Esophagus muscularis mucosa (tissue), 4 donors: ENCODE measurements at places on chromosomes 16 and 17. TPM values are rescaled to one million over a fixed set of nuclear protein-coding genes. Genes with fewer than 3 reads are reported as not detected.

KRT12 gene
- total RNA-seq, result not detected

FADS6 gene
- not detected for total RNA-seq

CLDN7 gene
- 2.3 TPM for total RNA-seq

ADGRG1 gene
- 17.4 TPM for total RNA-seq

FA2H gene
- 0.52 TPM for total RNA-seq

DNAI2 gene
- total RNA-seq, result not detected

FOXN1 gene
- total RNA-seq, result not detected

DNA sequence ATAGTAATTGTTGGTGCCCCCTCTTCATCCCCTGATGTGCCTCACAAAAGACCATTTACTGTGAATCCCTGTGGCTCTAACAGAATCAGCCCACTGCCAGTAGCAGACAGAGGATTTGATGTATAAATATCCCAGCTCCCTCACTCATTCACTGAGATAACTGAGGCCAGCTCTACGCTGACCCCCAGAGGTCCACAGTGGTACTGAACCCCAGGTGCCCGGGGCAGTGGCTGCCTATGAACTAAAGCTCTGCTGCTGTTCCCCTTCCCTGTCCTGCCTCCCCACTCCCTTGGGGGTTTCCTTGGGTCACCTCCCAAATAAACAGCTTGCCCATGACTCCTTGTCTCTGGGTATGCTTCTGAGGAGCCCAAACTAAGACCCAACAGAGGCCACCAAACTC, 295.8 kb downstream of the FOXL1 start:
- DNase-seq, result no peak

- DNase-seq, result no peak
Observed at GRCh38 chr16:89034971-89035668, 58.1 kb upstream of the CBFA2T3 start.

DNA sequence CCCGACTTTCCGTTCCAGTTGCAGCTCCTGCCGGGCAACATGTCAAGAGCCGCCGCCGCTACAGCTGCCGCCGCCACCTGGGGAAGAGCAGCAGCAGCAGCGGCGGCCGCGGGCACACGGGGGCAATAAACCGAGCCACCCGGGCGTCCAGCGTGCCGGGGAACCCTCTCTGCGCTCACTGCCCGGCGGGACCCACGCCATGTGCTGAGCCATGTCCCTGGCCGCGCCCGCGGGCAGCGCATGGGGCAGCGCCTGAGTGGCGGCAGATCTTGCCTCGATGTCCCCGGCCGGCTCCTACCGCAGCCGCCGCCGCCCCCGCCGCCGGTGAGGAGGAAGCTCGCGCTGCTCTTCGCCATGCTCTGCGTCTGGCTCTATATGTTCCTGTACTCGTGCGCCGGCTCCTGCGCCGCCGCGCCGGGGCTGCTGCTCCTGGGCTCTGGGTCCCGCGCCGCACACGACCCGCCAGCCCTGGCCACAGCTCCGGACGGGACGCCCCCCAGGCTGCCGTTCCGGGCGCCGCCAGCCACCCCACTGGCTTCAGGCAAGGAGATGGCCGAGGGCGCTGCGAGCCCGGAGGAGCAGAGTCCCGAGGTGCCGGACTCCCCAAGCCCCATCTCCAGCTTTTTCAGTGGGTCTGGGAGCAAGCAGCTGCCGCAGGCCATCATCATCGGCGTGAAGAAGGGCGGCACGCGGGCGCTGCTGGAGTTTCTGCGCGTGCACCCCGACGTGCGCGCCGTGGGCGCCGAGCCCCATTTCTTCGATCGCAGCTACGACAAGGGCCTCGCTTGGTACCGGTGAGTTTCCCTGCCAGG, 604 bp downstream of the HS3ST3B1 start:
- DNase-seq, result no peak

DNA sequence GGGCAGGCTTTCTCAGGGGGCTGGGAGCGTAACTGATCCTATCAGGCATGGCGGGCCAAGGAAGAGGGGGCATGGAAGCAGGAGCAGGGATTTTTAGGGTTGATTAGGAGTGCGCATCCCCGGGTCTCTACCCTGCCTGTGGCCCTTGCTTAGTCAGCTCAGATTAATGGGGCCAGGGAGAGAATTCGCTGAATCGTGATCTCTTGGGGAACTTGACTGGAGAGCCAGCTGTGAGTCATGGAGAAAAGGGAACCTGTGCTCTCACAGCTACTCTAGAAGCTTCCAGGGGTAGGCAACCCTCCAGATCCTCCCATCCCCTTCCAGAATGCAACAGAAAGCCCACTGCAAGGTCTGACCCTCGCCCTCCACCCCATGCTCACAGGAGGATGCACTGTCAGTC, 3.6 kb downstream of the FOXN1 start:
- DNase-seq, result no peak

- DNase-seq, result no peak
Observed at GRCh38 chr16:26905336-26905735, 161.4 kb upstream of the C16orf82 start.

DNA sequence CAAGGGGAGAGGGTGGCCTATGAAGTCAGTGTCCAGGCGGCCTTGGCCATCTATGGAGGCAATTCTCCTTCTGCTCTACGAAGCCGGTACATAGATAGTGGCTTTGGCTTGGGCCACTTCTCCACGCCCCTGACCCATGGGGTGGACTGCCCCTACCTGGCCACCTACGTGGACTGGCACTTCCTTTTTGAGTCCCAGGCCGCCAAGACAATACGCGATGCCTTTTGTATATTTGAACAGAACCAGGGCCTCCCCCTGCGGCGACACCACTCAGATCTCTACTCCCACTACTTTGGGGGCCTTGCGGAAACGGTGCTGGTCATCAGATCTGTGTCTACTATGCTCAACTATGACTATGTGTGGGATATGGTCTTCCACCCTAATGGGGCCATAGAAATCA, 17.3 kb downstream of the AOC3 start:
- no peak for DNase-seq

- no peak for DNase-seq
Observed at GRCh38 chr17:74433421-74434121, 1.7 kb downstream of the GPRC5C start.

DNA sequence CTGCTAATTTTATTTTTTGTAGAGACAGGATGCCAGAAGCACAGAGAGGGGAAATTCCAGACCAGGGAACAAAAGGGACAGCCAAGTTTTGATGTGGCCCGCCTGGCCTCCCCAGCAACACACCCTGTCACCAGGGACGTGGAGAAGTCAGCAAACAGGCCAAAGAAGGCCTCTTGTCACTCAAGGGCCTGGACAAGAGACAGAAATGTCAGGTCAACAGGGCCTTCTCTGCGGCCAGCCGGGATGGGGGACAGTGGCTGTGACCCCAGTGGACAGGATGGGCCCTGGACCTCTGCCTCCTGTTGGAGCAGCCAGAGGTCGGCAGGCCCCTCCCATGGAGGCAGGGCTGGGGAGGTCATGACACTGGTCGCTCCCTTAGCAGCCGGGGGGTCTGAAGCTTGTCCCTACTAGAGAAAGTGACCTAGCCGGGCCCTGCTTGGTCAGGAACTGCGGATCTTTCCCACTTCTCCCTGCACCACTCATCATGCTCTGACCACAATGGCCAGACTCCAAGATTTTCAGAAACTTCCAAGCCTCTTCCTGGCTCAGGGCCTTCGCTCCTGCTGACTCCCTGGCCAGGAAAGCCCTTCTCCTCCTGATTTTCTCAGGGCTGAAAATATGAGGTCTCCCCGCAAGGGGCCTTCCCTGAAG, 9.2 kb upstream of the TVP23A start:
- peak; percentile 95 for DNase-seq

DNA sequence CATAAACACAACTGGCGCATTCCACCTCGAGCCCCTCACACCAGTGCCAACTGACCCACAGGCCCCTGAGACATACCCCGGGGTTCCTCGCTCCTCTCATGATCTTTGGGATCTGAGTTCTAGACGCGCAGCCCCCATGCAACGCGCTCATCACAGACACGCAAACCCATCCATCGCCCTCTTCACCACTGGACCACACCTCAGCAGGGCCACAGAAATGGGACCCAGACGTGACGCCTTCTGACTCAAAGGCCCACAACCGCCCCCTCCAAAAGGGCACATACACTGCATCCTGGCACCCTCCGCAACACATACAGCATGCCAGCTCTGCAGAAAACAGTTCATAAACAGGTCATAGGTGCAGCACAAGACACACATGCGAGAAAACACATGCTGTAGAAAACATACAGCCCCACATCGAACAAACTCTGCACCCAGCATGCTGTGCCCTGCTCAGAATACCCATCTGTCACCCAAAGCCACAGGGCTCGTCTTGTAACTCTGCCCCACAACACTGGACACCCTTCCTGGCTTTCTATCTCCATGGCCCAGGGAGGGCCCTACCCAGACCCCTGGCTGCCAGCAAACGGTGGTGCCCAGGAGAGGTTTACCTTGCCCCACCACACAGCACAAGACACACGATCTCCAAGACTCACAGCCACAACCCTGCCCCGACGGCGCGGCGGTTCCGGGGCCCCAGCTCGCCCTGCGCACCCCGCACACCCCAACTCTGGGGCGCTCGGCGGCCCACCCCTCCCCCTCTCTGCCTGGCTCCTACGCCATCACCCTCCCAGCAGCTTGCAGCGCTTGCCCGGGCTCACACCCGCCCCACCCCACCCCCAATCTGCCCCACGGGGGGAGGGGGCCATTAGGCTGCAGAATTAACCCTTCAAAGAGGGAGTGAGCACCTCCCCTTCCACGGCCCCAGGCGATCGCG, 887 bp downstream of the ZBTB4 start:
- no peak for DNase-seq

DNA sequence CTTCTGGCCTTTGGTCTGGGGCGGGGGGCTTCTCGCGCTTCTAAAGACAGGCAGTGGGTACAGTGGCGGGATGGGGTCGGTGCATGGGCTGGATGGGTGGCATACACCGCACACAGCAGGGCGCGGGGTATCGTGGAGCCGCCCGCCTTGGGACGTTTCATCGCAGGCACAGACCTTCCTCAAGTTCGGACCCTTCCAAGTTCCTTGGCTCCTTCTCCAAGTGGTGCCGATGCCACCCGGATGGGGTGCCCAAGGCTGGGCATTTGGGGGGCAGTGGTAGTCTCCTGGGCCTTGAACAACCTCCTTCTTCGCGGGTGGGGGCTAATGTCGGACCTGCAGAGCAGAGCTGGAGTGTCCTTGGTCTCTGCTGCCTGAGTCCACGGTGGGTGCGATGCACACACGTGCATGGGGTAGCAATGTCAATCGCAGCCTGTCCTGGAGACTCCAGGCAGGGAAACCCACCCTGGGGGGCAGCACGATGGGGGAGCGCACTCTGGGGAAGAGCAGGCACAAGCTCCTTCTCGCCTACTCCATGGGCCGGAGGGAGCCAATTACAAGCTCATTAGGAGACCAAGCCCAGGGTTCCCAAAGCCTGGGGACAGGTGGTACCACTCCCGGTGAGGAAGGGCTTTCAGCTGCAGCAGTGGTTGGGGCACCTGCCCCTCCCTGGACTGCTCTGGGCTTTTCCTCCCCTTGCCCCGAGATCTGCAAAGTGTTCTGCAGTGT, 686 bp upstream of the MTSS2 start:
- no peak for DNase-seq

DNA sequence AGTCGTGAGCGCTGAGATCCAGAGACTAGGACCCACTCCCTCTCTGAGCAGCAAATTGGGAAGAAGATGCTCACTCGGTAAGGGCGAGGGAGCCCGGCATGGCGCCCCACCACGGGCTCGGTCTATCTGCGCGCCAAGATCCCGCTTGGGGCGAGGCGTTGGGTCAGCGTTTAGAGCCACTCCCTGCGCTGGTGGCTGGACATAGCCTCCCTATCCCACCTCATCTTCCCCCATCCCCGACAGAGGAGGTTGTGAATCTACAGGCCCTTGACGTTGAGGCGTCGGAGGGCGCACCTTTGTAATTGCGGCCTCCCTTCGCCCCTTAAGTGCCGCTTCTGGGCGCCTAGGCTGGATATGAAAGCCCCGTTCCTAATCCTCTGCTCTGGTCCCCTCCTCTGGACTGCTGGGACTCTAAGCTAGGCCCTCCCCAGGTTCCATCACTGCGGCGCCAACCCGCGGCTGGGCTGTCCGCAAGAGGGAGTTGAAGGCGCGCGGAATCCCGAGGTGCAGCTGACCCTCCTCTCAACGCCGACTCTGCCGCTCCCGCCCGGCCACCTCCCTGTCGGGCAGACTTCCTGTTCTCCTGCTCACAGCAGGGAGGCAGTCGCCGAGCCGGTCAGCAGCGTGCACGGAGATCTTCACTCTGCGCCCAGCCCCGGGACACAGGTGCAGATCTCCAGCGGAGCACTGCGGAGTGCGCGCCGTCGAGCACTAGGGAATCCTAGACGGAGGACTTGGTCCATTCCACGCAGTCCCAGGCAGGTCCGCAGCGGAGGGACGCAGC, 16.1 kb upstream of the HOXB9 start:
- DNase-seq, result no peak

DNA sequence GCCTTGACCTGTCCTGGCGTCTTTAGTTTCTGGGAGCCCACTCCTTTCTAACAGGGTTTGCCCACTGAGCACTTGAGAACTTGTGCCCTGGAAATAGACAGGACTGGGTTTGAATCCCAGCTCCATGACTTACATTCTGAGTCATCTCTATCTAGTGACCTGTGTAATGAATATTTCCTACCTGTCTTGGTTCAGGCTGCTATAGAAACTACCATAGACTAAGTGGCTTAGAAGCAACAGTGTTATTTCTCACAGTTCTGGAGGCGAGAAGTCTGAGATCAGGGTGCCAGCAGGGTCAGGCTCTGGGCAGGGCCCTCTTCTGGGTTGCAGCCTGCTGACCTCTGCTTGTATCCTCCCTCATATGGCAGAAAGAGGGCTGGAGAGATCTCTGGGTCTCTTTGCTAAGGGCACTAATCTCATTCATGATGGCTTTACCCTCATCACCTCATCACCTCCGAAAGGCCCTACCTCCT, 110.7 kb upstream of the DHX40 start:
- no peak for DNase-seq

DNA sequence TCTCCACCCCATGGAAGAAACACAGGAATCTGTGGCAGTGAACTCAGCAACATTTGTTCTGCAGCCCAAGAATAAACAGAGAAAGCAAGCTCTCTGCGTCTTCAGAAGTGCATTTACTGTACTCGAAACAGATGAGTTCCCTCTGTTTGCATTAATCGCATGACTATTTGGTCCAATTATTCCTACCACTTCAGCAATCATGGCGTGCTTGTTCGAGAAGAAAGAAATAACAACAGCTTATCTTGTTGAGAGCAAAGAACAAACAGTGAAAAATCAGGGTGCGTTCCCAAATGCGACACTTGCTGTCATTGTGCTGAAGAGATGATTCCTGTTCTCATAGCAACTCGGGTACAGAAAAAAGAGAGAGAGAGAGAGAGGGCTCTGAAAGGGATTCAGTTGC, 445.3 kb upstream of the MAF start:
- DNase-seq, result no peak

GRCh38 chr17:6567528-6568183, 11.3 kb upstream of the PITPNM3 start:
- no peak for DNase-seq
